GM12878 (cell line): ENCODE measurements at places on chromosomes 7 and 10. TPM values are rescaled to one million over a fixed set of nuclear protein-coding genes. Genes with fewer than 3 reads are reported as not detected.

GPRIN2 gene
- 0.13 TPM in 1 of 2 replicates, not detected in the other for total RNA-seq

WEE2 gene
- 0.24 TPM in 1 of 2 replicates, not detected in the other for total RNA-seq

NRCAM gene
- total RNA-seq = 1.4 and 1.7 TPM in 2 replicates

PNLIPRP1 gene
- total RNA-seq = 0.74 and 1.5 TPM in 2 replicates

C10orf53 gene
- total RNA-seq = not detected in 2 replicates

BTBD16 gene
- total RNA-seq = not detected in 2 replicates

GRCh38 chr7:40714363-40715052 is 579.7 kb downstream of the SUGCT start:
- no peak for DNase-seq

GRCh38 chr7:80826520-80827238 is 92.2 kb downstream of the SEMA3C start:
- no peak for DNase-seq

GRCh38 chr10:86253091-86254072 is 113.2 kb downstream of the GRID1 start:
- no peak for DNase-seq

DNA sequence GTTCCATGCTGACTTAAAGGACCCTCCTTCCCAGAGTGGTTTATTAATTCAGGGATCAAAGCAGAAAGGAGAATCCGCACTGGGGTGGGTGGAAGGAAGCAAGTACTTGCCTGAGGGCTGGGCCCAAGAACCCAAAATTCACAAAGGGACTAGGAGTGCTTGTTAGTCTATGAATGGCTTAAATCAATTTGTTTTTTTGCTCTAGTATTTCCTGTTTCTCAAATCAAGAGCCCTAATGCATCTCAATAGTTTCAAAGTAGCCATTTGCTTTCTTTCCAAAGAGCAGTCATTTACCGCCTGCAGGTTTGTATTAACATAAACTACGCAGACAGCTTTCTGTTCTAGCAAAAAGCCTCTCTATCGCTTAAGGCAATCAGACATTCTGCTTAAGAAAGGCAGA is 44.2 kb upstream of the SLC35G1 start:
- no peak for DNase-seq

- no peak for DNase-seq
Measured at GRCh38 chr7:157834501-157835163, 497.8 kb downstream of the DNAJB6 start.

DNA sequence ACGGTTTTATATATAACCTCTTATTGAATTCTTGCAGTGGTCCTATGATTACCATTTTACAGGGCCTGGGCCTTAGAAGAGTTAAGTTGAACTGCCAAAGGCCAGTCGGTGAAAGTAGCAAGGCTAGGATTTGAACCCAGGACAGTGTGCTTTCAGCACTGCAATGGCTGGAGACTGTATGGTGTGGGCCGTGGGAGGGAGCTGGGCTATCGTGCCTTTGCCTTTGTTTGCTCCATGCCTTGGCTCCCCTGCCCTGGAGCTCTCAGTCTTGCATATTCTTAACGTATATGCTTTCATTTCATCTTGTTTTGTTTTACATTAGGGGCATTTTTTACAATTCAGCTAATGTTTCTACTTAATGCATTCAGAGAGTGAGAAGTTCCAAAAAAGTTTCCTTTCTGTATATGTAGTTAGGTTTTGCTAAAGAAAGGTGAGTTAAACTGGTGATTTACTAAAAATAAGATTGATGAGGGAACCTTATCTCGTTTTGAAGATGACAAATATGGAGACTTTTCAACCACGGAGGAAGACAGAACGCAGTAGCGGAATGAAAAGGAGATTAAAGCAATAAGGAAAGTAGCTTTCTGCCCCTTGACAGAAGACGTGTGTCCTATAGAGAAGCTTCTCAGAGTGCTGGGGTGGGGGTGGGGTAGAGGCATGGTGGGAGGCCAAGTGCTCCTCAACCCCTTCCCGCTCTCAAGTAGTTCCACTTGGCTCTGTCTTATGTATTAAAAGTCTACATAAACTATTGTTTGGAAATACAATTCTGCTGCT is 82.5 kb downstream of the RTKN2 start:
- no peak for DNase-seq

GRCh38 chr10:119270762-119271366 is 63.5 kb downstream of the GRK5 start:
- no peak for DNase-seq

GRCh38 chr7:121562259-121562658 is 166.2 kb upstream of the FAM3C start:
- no peak for DNase-seq

- no peak for DNase-seq
Measured at GRCh38 chr7:5303061-5303460, 20.3 kb downstream of the SLC29A4 start.

DNA sequence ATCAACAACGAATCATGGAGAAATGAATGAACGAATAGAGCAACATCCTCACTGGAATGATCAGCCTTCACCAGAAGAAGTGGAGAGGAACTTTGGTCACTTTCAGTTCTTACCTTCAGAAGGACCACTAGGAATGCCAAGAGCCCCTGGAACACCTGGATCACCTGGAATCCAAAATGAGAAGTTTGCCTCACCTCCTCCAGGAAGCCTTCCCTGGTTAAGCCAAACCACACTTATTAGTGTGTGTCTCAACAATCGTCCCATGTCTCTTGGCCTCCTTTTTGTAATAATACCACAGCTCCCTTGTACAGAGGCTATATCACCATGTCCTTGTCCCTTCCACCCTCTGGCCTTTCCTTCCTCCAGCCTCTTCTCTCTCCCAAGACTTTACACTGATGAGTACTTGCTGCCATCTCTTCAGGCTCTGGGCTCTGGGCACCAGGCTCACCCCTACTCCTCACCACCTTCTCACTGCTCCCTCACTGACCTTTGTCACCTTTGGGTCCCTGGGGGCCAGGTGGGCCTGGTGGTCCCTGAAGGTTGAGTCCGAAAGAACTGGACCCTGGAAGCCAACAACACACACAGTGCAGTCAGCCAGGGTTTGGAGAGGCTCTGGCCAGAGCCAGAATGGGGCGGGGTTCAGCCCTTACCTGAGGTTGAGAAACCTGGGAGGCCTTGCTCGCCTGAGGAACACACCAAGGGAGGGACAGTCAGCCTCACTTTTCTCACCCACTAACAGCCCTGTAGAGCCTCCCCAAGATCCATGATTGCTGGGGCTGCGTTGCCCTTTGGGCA is 46.5 kb downstream of the COL17A1 start:
- no peak for DNase-seq

- no peak for DNase-seq
Measured at GRCh38 chr7:112083776-112084355, 122.3 kb downstream of the DOCK4 start.
